Germinal center (tissue), 1 donor: ENCODE measurements at places on chromosomes 6 and 20.

DNA sequence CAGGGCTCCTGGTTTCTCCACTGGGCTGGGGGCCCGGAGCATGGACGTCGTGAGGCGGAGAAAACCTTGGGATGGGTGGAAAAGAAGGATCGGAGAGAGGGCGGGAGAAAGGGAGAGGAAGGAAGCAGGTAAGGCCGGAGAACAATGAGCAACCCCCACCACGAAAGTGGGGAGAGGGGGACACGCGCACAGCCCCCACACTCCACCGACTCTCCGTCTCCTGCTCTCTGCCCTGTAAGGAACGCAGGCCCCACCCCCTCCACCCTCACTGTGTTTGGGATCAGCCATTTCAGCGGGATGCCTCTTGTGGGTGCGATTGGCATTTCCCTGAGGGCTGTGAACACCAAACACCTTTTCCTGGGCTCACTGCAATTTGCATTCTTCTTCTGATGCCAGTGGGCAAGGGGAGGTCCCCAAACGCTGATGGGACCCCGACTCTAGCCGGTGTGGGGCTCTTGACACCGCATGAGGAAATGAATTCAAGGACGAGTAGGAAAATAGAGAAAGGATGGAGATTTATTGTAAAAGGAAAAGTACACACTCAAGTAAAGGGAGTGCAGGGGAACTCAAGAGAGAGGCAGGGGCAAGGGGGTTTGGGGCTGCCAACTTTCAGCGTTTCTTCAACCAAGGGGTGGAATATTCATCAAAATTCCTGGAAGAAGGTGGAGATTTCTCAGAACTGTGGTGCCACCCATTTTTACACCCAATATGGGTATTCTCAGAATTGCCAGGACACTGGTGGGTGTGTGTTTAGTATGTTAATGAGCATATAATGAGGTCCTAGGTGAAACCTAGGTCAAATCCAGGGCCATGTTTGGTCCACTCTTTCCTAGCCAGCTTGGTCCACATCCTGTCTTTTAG, 13.1 kb upstream of the RAET1L start:
- no peak for DNase-seq

- DNase-seq, result no peak
Measured at GRCh38 chr6:108665495-108666196, 104.9 kb downstream of the FOXO3 start.

DNA sequence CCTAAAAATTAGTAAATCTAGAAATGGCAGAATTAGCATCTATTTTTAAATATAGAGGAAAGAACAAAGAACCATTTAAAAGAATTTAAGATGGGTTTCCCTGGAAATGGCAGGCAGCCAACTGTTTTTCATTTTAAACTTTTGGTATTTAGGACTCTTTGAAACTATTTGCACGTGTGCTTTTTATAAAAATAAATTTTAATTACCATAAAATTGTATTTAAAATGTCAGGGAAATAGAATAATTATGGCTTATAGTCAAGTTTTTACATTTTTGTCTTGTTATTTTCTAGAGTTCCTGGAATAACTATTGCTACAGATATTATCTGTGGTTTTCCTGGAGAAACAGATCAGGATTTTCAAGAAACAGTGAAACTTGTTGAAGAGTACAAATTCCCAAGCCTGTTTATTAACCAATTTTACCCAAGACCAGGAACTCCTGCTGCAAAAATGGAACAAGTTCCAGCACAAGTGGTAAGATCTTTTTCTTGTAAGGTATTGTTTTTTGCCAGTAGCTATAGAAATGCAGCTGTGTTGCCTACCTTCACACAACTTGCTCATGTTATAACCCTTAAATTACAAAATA, 528.7 kb upstream of the SOX4 start:
- DNase-seq, result no peak

DNA sequence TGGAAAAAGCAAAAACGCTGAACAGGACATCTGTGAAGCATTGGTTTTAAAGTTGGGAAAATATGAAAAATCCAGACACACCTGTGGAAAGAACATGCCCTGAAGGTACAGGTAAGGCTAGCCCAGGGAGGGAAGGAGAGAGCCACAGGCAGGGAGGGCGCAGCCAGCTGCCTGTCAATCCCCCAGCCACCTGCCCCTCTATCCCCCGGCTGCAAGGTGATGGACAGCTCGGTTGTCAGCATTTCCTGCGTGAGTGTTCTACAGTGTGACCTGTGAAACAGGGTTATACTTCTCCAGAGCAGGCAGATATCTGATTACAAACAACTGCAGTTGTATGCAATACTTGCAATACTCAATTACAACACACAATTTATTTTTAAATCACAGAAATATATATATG, 358.1 kb downstream of the SMOC2 start:
- no peak for DNase-seq

GRCh38 chr20:51959066-51959542, 156.8 kb upstream of the SALL4 start:
- no peak for DNase-seq

- no peak for DNase-seq
Measured at GRCh38 chr6:4950076-4950475, 53.8 kb downstream of the RPP40 start.

DNA sequence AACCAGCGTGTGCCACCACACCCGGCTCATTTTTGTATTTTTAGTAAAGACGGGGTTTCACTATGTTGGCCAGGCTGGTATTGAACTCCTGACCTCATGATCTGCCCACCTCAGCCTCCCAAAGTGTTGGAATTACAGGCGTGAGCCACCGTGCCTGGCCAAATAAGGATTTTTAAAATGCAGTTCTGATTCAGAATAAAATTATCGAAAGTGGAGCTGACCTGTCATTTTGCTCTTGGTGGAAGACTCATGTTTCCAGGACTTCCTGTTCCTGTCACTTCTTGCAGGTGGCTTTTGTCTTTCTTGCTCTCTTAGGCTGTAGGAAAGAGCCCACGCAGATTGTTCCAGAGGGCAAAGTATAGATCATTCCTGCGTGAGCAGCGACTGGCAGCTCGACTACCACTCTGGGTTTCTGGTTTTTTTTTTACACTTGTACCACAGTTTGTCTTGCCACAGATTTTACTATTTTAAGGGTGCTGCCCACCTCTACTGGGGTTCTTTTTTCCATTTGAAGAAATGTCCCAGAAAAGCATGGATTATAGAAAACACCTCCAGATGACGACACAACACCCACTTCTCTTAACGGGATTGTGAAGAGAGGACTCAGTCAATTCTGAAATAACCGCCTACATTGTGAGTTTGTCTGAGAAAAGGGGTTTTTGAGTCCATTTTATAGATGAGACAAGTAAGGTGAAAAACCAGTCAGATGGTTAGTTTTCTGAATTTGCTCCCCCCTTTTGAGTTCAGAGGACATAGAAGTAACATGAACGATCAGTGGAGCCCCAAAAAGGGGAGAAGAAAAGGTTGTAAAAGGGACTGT, 7.5 kb downstream of the JARID2 start:
- DNase-seq, result no peak

DNA sequence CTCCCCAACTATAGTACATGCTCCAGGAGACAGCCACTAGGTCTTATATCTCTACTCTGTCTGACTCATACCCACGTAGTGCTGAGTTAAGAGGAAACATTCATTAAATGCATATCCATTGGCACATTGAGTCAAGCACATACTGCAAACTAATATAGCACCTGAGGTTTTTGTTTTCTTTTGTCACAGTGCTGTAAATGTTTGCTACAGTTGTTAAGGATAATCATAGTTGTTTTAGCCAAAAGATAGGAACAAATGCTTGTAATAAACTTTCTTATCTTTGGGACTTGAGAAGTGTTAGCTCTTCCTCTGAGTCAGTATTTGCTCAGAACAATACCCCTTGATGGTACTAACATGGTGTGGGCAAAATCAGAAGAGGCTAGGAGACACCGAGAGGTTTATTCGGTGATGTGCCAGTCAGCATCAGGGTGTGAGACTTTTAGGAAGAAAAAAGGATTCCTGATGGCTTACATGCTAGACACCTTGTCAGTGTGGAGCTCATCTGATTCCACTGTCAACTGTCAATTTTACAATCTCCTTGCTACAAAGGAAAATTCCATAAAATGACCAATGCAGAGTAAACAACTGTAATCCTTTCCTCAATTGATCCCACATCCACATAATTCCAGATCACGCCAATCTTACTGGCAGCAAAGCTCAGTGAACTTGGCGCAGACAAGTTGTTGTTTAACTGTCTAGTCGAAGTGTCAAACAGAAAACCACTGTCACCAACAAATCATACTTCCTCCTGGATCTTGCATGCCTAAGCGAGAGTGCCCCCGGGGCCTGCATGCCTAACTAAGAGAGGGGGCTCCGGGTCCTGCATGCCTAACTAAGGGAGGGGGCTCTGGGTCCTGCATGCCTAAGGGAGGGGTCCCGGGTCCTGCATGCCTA, 36.1 kb downstream of the ELOVL2 start:
- DNase-seq, result no peak

DNA sequence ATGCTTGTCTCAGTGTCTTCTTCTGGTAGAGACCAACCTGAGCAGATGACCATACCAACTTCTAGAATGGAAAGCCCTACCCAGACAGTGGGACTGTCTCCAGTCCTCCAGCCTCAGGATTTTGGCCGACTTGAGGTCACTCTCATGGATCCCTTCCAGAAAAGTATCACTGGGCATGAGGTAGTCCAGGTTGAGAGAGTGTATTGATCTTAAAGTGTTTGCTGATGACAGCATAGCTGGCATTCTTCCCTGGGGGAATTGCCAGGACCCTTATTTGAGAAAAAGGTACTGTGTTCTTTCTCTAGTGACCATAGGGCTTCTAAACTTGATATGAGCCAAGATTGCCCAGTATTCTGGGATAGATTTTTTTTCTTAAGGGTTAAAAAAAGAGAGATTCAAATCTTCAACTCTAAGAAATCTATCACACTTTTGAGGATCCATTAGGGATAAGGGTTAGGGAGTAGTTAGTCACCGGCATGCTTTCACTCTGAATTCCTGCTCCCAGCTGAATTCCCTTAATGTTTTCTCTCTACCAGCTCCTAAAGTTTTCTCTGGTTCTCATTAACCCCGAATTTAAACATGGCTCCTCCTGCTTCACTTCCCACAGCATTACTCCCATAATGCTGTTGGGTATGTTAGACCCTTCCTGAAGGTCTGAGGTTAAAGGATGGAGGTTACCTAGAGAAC, 73.6 kb upstream of the FLRT3 start:
- DNase-seq, result no peak

GRCh38 chr20:37356961-37357371, 11.0 kb downstream of the SRC start:
- no peak for DNase-seq

GRCh38 chr6:37038292-37039198, 33.1 kb downstream of the FGD2 start:
- no peak for DNase-seq

DNA sequence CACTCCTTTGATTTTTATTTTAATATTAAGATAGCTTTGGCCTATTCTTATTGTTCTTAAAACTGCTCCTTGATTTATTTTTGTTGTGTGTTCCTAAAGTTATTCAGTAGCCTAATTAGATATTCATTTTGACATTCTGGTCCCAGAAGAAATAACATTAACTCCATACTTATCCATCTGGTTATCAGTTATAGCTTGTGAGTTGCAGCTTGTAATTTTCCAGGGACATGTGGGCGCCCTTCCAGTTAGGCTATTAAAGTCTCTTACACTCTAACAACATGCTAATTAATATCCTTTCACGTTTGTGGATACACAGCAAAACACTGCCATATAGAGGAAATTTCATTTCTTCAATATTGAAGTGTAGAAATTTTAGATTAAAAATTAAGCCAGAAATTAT, 987.5 kb downstream of the HACE1 start:
- DNase-seq, result no peak

DNA sequence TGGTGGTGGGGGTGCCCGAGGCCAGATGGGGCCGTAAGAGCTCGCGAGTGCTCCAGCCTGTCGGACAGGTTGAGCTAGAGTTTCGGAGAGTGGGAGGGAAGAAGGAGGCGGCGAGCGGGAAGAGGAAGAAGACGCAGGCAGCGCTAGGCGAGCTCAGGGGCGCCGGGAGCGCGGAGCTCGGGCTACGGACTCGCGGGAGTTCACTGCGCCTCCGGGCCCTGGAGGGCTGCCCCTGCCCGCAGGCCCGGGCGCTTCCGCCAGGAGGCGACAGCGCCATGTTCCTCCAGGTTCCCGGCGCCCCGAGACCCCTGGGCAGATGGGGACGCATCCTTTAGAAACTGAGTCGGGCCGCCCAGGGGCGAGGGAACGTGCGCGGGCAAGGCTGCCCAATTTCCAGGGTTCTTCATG, 984 bp downstream of the TFAP2C start:
- peak; percentile 61 for DNase-seq

GRCh38 chr20:1171461-1172093, 13.2 kb downstream of the TMEM74B start:
- no peak for DNase-seq
